CD4-positive, alpha-beta T cell treated with Interleukin-15 for 4 hours (primary cell): ENCODE measurements at places on chromosomes 3 and 15.

- DNase-seq: no peak
Measured at GRCh38 chr3:151707216-151707615, 26.5 kb upstream of the AADACL2 start.

GRCh38 chr15:80494351-80494751 lies 90.2 kb downstream of the ARNT2 start:
- no peak for DNase-seq

GRCh38 chr3:53552730-53553129 lies 58.3 kb downstream of the CACNA1D start:
- DNase-seq: no peak

GRCh38 chr15:49155834-49156627 lies 632 bp upstream of the COPS2 start:
- no peak for DNase-seq

DNA sequence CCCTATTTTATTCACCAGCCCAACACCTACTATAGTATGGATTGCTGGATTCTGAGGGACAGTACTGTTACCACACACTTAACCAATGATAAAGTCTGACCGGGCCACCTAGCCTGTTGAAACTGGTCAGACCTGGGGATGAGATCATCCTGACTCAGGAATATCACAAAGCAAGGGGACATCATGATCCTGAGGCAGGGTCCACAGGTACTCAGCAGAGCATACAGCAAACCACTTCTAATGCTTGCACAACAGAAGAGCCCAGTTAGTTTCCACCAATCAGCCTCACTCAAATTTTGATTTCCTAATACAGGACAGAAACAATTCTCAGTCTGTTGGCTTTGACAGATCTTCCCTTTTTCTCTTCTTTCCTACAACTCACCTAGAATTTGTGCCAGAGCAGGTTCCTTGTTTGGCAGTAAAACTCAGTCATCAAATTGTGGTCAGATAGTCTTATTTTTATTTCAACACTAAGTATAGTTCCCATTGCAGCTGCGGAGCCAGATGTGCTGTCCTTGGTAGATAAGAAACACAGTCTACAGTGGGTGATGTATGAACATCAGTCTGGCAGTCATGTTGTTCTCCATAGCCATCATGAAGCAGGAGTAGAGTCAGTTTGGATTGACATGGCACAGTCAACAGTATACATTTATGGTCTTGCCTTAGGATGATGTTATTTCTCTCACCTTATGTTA lies 90.1 kb upstream of the PRR23C start:
- DNase-seq: no peak

DNA sequence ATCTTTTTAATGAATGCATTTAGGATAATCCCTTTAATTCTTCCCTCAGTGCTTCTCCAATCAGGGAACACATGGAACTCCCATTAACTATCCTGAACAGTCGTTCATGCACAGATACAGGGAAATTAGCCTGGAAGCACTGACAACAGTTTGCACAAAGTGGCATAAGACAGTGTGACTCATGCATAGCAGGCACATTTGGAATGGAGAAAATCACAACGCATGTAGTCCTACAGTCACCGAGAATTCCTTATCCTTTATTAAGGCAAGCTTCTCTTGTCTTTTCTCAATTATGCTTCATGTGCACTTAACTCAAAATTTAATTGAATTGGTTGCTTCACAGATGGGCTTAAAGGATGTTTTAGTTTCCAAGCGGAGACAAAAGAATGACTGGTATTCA lies 155.0 kb upstream of the CRBN start:
- no peak for DNase-seq

- no peak for DNase-seq
Measured at GRCh38 chr3:190305406-190305805, 16.8 kb downstream of the CLDN1 start.
